Stimulated activated CD4-positive, alpha-beta T cell treated with anti-CD3 and anti-CD28 coated beads, TNF-alpha, amount 100 ng/mL, for 4 hours (primary cell): ENCODE measurements at places on chromosomes 13 and 19.

DNA sequence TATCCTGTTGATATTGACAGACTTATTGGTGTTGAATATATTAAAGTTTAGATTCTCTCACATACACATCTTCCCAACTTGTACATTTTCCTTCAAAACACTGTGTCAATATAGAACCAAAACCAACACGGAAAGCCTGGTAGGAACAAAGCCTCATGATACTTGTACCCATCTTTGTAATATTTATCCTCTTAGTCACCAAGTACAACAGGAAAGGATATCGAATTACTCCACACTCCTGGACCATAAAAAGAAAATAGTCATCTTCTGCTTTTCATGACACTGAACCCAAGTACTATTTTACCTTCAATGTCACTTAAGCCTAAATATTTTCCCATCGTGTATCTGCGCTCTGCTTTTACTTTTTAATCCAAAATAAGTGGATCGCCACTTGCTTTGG is 702.9 kb upstream of the PCDH9 start:
- DNase-seq: no peak

DNA sequence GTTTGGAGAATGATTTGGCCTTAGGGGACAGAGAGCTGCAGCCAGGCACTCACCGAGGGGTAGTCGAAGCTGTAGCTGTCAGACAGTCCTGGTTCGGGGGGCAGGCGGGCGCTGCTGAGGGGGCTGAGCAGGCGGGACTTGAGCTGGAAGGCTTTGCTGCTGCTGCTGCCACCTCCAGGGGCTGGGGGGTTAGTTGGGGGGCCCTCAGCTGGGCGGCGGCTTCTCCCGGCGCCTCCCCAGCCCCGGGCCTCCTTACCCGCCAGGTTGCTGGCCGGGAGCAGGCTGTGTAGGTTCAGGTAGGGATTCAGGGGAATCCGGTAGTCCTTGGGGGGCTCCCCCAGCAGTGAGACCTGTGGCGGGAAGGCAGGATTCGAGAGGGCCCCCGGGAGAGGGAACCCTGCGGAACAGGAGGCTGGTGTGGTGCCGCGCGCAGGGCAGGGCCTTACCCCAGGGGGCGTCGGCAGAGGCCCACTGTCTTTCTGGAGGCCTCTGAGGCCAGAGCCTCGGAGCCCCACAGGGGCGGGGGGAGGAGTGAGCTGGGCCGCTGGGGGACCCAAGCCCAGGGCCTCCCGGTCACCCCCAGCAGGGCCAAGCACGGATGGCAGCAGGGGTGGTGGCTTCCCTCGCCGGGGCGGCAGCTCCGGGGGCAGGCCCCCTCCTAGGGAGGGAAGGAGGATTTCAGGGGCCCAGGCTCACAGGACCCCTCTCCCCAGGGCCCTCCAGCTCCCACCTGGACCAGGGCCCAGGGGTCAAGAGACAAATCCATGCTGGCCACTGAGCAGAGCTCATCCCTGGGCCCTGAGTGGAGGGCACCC is 5.0 kb upstream of the FDX2 start:
- no peak for DNase-seq

GRCh38 chr19:18223860-18224524 is 2.2 kb downstream of the PDE4C start:
- DNase-seq: no peak

DNA sequence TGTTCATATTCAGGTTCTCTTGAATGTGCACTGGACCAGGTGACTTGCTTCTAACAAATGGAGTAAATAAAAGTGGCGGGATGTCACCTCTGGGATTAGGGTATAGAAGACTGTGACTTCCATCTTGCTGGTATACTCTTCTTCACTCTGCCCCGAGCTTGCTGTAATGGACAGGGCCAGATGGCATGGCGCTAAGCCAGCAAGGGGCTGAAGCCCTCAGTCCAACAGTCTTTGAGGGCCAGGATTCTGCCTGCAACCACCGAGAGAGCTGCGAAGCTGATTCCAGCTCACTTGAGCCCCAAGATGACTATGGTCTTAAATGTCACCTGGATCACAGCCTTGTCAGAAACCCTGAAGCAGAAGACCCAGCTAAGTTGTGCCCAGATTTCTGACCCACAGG is 600.0 kb downstream of the FGF9 start:
- DNase-seq: no peak

GRCh38 chr19:14472202-14472938 is 2.8 kb downstream of the PTGER1 start:
- peak; percentile 82 for DNase-seq

- no peak for DNase-seq
Observed at GRCh38 chr19:2982983-2983350, 5.6 kb downstream of the TLE6 start.

DNA sequence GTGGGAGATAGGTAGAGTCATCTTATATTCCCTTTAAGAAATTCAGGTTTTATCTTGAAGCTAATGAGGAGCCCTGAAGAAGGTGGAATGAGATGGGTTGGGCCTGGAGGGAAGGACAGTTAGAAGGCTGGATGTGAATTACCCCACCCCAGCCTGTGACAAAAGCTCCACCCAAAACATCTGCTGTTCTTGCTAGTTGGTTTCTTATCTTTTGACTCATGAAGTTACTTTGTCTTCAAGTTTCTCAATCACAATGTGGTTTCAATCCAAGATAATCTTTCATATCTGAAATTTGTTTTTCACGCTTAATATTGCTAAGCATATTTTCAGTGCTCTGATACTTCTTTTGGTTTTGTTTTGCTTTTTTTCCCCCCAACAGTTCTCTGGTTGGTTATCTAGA is 38.3 kb upstream of the HMGB1 start:
- DNase-seq: no peak

DNA sequence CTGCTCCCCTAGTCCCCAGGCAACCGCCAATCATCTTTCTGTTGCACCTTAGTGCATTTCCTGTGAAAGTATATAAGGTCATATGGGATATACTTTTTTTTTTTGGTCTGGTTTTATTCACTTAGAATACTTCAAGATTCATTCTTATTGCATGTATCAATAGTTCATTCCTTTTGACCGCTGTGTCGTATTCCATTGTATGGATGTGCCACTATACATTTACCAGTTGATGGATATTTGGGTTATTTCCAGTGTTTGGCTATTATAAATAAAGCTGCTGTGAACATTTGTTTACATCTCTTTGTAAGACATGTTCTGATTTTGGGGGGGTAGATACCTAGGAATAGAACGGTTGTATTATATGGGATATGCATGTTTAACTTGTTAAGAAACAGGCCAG is 9.9 kb upstream of the UBA2 start:
- DNase-seq: no peak

GRCh38 chr19:45863840-45864628 is at the start of gene FOXA3:
FOXA3 (plus strand) TSS chr19:45864326; CDS start chr19:45864457, 131 bp downstream.
- no peak for DNase-seq

GRCh38 chr13:75895168-75895567 is 259.0 kb downstream of the LMO7 start:
- DNase-seq: no peak

- DNase-seq: no peak
Observed at GRCh38 chr19:44894052-44894400, 3.0 kb downstream of the TOMM40 start.

DNA sequence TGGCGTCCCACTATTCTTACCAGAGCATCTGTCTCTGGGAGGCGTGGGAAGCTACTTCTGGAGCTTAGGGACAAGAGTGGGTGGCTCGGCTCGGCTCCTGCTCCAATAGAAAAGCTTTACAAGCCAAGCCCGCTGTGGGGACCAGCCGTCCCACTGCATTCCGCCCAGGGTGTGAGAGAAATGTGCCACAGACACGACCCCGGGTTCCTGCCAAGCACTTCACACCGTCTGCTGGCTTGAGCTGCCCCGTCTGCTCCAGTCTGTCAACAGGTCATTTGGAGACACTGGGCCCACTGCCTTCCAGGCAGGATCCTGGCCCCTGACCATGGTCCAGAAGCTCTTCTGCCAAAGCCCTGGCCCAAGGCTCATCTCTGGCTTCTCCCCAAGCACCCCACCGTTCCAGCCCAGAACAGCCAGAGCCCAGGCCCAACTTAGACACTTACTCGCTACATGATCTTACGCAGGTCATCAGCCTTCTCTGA is 6.5 kb upstream of the FKRP start:
- no peak for DNase-seq

DNA sequence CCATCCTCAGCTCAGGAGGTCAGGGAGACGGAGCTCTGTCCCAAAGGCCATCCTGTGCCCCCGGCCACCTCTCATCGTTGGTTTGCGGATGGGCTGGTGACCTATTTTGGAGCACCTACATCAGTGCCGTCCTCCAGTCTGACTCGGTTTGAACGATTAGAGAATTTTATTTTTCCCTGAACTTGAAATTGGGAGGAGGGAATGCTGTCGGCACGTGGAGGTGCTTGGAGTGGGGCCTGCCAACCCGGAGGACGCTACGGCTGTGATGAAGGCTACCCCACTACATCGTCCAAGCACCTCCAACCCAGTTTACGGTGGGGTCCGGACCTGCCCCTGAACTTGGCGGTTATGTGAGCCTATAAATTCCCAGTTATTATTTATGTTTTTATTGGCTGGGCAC is 3.0 kb upstream of the ZNF554 start:
- DNase-seq: no peak

- peak; percentile 42 for DNase-seq
Observed at GRCh38 chr19:18785179-18786124, 5.7 kb downstream of the COMP start.

- no peak for DNase-seq
Observed at GRCh38 chr19:35138305-35138892, at the start of gene FXYD1. FXYD1 (plus strand) TSS chr19:35138824; CDS start chr19:35140080, 1,256 bp downstream.

DNA sequence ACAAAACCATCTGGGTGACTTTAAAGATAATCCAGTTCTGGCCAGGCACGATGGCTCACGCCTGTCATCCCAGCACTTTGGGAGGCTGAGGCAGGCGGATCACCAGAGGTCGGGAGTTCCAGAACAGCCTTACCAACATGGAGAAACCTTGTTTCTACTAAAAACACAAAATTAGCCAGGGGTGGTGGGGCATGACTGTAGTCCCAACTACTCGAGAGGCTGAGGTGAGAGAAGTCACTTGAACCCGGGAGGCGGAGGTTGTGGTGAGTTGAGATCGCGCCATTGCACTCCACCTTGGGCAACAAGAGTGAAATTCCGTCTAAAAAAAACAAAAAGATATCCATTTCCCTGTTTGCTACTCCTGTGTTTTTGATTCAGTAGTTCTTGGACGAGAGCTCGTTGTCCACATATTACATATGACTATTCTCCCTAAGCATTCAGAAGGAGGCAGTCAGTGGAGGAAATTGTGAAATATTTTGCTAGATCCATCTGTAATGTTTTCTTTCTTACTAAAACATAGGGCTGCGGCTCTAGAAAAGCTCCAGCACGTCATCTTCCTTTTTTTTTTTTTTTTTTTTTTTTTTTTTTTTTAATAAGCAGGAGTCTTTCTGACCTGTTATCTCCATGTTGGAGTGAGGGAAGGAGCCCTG is 33.6 kb downstream of the ZNF701 start:
- DNase-seq: no peak

DNA sequence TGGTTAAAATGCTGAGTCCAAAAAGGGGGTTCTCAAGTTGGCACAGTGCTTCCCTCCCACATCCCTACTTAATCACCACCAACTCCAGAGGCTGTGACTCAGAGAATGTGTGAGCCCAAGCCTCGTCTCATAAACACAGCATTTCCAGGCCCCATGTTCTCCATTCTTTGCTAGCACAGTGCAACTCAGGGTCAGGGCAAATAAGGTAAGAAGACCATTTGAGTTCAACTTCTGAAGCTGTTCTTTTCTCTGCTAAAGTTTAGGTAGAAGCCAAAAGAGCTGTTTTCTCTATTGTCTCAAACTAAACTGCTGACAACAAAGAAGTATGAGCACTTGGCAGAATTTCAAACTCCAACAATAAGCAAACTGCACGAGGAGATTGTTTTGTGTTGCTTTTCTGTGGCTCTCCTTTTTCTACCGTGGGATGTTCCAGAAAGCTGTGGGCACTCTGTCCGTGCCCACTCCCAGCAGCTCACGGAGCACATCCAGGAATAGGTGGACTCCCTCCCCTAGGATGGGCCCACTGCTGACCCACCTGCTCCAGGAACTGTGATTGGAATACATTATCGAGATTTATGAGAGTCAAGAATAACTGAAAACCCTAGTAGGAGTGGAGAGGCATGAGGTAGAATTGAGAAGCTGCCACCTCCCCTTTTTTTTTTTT is 494.3 kb downstream of the COG6 start:
- DNase-seq: no peak

- no peak for DNase-seq
Observed at GRCh38 chr13:39646122-39646521, 9.3 kb upstream of the COG6 start.

DNA sequence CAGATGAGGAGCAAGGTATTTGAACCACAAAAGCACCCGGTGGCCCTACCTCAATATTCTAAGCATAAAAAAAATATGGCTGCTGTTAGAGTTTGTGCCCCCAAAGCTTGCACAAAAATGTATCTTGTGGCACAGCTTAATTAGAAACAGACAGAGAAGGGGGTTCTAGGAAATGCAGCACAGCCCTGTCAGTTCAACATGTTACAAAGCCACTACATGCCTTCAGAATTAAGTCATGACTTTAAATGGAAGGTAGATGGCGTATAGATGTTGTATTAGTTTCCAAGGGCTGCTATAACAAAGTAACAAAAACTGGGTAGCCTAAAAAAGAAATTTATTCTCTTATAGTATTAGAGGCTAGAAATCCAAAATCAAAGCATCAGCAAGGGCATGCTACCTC is 703.8 kb downstream of the DIAPH3 start:
- DNase-seq: no peak

GRCh38 chr13:76958841-76959432 is 10.6 kb downstream of the ACOD1 start:
- no peak for DNase-seq

GRCh38 chr13:110376120-110376519 is 69.0 kb downstream of the COL4A2 start:
- no peak for DNase-seq

DNA sequence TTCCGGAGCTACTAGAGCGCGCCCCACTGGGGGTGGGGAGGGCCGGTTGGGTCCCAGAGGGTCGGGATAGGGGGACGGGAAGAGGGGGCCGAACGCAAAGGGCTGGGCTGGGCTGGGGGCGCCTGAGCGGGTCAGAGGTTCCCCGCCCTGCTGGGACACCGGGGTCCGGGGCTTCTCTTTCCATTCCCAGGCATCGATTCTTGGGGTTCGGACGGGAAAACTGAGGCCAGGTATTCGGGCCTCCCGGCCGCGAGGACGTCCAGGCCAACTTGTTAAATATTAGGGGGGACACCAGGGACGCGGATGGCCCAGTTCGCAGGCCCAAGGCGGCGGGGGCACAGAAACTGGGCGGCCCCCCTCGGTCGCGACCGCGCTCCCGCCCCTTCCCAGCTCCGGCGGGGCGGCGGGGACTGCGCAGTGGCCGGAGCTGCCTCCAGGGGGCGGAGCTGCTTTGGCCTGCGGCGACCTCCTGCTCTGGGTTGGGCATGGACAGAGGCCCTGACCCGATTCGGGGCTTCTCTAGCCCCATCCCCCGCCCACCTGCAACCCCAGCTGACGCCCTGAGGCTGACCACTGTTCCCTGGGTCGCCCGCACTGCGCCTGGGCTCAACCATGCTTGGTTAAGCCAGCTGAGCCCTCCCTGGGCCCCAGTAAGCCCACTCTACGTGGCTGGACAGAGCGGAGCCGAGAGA is 1.2 kb upstream of the KLF16 start:
- DNase-seq: peak; percentile 37

DNA sequence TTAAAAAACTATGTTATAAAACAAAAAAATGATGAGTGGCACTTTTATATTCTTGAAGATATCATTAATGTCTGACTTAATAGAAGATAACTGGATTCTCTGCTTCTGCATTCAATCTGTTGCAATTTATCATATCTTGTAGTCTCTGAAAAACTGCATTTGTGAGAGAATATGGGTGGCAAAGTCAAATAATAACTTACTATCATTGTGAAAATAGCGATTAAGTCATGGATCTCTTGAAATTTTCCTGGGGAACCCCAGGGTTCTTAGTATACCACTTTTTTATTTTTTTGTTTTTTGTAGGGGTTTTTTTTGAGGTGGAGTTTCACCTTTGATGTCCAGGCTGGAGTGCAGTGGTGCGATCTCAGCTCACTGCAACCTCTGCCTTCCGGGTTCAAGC is 127.1 kb downstream of the STOML3 start:
- DNase-seq: no peak
